ENCODE measurements at places on chromosomes 2 and 18.

DNA sequence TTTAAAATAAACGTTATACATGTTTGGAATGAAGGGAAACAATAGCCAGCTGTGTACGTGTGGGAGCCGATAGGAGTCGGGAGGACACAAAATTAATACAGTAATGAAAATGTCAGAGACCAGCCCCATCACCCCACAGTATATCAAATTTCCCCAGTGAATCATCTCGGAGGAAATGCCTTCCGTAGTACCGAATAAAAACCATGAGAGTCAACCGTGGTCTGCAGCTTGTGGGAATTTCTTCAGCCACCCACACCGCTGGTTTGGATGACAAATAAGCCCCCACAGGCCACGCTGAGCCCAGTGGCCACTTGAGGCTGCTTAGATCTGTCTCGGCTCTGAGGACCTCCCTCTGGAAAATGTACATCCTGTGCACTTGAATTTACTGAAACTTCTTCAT is 133.7 kb downstream of the COL6A3 start:
- DNase-seq, result no peak

GRCh38 chr2:2732331-2733119 is 401.4 kb upstream of the MYT1L start:
- no peak for DNase-seq

DNA sequence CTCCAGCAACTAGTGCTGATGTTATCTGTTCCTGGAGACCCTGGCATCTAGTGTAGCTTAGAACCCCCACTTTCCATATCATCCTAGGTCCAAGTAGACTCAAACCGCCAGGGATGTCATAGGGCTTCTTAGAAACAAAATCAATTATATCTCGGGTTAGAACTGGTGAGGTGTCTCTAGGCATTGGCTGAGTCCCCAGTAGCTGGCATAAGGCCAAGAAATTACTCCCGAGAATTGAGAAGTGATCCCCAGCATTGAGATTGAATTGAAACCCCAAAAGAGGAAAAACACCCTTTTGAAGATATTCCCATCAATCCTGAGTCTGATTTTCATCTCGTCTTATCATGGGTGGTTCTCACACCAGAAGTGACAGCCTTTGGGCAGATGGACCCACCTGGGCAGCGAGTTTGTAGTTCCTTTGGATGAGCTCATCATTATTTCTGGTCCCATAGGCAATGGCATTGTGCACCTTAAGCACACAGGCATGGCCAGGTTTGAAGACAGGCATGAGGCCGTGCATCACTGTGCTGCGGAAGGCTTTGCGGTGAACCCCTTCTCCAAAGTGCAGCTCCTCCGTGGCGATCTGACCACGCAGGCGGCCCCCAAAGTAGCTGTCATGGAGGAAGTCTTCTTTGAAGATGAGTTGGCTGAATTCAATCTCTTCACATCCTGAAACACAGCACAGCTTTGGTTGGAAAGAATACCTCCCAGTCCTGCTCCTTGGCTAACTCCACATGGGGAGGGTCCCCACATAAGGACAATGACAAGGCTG is 112.2 kb downstream of the ALPK2 start:
- DNase-seq, result no peak

DNA sequence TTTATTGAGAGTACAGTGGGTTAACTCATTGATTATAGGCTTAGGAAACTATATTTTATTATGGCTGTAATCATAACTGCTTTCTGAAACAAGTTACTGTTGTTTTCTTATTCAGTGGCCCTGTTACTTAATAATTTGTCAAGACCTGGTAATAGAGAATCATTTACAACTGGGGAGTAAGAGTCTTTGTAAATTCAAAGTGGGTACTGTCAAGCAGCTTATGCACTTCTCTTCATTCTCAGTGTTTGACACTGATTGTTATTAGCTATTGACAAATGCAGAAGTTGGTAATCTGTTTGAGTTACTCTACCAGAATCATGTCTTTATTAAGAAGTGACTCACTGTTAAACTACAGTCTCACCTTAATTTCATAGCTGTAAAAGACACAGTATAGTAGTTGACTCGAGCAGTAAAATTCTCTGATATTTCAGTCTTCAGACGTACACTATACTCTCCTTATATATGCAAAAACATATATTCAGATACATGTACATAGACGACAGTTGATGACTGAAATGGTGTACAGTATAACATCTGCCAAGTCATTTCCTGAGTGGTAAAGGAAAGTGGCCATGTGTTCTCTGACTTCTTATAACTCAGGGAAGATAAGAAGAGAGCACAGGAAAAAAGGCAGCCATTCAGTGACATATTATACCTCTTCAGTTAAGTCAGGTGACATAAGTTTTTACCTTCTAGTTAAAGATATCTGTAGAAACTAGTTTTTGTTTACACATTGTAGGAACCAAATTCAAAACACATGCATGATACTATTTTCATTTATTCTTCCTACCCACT is 36.0 kb upstream of the TTC27 start:
- DNase-seq, result no peak

- no peak for DNase-seq
These were observed 85.0 kb downstream of the VSNL1 start for GRCh38 chr2:17625446-17625845.

DNA sequence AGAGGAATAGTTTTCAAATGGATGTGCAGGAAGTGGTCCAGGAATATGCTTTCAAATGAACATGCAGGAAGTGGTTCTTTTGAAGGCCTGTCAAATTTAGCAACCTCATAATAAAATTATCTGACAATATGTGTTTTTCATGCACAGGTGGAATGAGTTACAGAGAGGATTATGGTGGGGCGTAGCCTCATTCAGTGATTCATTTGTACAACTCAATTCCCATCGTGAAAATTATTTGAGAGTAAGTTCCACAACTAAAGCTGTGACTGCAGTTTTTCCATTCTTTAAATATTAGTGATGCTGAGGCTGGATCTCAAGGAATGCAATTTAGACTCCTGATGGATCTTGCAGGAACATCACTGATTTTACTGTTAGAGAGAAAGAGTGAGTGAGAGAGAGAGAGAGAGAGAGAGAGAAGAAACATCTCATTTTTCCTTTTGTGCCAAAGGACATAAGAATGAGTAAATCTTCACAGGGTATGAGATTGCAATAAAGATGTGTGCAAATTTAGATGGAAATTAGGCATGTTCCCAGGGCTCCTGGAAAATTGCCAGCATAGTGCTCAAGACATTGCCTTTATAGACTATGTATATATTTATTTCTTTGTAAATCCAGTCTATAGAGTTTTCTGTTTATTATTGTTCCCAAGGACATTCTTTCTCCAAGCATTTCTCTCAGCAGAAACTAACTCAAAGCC is 394.9 kb upstream of the ZEB2 start:
- no peak for DNase-seq

DNA sequence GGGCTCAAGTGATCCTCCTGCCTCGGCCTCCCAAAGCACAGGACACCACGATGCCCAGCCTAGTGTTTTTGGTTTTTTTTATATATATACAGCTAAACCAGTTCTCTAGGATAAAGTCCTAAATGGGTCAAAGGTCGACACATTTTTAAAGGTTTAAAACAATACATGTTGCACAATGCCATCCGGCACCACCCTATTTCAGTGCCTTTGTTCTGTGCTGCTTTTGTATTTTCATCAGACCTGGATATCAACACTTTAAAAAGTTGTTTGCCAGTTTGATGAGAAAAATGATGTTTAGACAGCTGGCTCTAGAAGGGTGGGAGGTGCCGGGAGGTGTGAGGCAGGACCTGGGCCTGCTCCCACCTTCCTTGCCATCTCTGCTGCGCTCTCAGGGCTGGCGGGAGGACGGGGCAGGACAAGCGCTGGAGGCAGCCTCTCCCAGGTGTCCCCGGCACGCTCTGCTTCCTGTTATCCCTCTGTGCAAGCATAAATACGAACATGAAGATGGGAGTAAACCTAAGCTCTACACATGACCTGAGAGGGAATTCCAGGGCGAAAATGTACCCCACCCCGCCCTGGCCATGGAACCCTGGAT is 103.7 kb downstream of the HS6ST1 start:
- no peak for DNase-seq

DNA sequence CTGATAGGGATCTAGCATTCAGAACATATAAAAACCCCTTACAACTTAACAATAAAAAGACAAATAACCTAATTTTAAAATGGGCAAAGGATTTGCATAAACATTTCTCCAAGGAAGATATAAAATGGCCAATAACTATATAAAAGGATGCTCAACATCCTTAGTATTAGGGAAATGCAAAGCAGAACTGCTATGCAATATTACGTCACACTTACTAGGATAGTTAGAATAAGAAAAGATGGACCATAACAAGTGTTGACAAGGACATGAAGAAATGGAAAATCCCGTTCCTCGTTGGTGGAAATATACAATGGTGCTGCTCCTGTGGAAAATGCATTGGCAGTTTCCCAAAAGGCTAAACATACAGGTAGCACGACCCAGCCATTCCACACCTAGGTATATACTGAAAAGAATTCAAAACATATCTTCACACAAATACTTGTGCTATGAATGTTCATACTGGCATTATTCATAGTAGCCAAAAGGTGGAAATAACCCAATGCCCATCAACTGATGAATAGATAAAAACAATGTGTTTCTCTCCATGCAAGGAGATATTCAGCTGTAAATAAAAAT is 48.2 kb upstream of the REV1 start:
- DNase-seq, result no peak

- no peak for DNase-seq
These were observed 71.9 kb upstream of the CCDC68 start for GRCh38 chr18:55031164-55031563.

All from caudate nucleus (tissue), 63 donors.